Left renal cortex interstitium (tissue), 4 donors: ENCODE measurements at places on chromosomes 1 and 21.

DNA sequence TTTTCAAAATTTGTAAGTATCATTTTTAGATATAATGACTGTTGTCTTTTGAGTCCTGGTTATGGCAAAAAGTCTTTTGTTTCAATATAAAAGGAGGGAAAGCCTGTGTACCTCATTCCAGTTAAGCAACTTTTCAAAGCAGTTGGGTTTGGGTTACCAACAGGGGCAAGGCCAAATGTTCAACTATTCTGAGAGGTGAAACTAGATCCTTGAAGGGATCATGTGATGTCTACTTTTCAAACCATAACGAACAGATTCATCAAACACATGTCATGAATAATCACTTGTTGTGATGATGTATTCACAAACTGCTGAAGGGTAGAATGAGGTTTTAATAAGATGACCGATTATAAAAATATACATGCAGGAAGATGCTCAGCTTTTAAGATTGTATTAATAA is 171.3 kb downstream of the HHAT start:
- no peak for DNase-seq

DNA sequence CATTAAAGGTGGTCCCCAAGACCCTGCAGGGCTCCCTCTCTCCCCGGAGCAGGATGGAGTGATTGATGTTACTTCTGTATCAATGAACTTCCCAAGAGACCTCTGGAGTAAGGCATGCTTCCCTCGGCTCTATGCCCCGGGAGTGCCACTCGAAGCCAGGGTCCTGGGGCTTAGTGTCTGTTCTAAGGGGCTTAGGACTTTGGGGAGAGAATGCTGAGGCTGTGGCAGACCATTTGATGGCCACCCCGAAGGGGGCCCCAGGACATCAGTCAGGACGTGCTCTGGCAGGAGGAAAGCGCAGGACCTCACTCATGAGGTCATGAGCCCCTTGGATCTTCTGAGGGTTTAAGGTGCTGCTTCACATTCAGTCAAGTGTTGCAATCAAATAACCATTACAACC is 7.5 kb downstream of the KIAA1614 start:
- no peak for DNase-seq

- DNase-seq: no peak
Observed at GRCh38 chr1:216178281-216178680, 245.0 kb downstream of the USH2A start.

DNA sequence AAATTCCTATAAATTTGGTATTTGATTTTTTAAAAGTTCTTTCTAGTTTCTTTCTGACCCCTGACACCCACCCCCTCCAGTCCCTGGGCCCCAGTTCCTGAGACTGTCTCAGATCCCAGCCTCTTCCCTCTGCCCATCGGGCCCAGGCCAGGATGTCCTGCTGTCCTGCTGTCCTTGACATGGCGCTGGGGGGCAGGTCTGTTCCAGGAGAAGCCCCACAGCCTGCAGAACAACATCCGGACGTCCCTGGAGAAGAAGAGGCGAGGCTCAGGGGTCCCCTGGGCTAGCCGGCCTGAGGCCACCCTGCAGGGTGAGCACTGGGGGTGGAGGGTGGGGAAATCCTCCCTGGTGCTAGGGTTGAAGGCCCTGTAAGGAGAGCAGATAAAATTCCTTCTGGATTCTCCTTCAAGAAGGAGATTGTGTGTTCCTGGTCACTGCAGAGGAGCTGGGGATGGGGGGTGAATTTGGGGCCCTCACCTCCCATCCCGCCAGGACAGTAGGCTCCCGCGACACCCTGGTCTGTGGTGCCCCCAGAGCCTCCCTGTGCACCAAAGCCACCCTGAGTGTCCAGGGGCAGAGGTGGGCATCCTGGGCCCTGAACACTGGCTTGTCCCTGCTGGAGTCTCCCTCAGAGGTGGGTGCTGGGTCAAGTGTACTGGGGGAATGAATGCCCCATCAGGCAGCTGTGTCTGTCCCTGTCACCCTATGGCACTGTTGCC is 45.0 kb downstream of the DISP3 start:
- no peak for DNase-seq

DNA sequence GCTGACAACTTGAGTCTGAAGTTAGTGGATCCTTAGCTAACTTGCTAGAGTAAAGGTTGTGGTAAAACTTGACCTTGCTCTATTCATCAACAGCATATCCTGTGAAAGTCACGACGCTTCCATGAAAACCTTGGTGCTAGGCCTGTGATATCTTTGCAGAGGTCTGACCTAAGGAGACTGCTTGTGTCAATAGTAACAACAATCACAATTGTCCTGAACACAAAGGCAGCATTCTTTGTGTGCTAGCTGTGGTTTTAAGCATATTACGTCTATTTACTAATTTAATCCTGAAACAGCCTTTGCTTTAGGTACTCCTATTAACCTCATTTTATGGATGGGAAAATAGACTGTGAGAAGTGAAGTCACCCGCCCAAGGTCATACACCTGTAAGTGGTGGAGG is 2.8 kb upstream of the CLDN14 start:
- DNase-seq: no peak

GRCh38 chr1:19469004-19469403 is 16.3 kb downstream of the CAPZB start:
- DNase-seq: no peak

DNA sequence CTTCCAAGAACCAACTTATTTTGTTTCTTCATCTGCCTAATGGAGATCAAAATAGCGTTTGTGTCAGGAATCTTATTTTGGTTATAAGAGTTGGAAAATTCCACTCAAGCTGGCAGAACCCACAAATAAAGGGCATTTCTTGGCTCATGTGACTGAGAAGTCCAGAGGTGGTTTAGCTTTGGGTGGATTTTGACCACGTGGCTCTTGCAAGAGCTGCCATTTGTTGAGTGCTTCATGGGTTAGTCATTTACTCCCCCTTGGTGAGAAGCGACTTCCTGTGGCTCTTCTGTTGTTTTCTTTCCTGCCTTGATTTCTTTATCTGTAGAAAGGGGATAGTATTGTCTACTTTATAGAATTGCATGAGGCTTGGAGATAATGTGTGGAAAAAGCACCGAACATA is 9.5 kb upstream of the RNF186 start:
- no peak for DNase-seq

DNA sequence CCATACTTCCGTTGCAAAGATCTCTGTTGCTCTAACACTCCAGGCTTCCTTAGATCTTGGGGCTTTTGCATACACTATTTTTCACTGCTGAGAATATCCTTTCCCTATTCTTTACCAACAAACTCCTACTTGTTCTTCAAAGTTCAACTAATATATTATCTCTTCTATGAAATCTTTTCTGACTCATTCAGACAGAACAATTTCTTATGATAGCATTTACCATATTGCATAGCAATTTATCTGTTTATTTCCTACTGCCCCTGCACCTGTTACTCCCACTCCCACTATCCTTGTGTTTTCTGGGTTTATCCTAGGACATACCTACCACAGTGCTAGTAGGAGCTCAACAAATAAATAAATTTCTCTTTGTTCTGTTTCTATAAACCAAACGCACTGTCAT is 11.0 kb downstream of the GADD45A start:
- no peak for DNase-seq

- DNase-seq: no peak
Observed at GRCh38 chr1:196732526-196732925, 42.1 kb upstream of the CFHR3 start.

DNA sequence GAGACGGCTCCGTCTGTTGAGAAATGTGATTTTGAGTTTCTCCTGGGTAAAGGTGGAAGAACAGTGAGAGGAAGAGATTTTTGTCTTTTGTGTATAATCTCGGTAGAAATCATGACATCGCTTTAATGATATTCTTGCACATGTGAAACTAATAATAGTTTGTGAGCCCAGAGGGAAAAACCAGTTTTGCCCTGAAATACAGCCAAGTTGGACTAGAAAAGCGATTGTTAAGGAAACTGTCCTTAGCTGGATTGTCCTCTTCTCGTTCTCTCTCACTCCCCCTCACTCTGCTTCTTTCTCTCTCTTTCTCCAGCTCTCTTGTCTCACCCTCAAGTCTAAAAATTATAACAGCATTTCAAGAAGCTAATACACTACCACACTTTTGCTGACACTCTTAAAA is 17.1 kb downstream of the KCNJ6 start:
- DNase-seq: no peak

- no peak for DNase-seq
Observed at GRCh38 chr1:59071289-59071688, 225.6 kb upstream of the FGGY start.

DNA sequence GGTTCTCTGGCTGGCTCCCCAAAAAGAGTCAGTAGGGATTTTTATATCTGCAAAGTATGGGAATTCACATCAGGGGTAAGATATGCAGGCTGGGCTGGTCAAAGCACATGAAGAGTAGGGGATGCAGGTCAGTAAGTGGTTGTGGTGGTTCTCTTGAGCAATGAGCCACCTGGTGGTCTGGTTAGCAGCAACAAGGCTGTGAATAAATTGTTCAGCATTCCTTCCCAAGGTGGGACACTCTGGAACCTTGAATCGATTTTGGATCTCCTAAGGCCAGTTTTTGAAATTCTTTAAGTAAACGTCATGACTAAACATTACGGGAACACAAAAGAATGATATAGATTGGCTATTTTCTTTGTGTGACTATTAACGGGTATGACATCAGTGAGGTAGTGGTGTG is 563.0 kb upstream of the NEGR1 start:
- no peak for DNase-seq
